LHCN-M2 (cell line): ENCODE measurements at places on chromosomes 11 and 22. TPM values are rescaled to one million over a fixed set of nuclear protein-coding genes. Genes with fewer than 3 reads are reported as not detected.

DNA sequence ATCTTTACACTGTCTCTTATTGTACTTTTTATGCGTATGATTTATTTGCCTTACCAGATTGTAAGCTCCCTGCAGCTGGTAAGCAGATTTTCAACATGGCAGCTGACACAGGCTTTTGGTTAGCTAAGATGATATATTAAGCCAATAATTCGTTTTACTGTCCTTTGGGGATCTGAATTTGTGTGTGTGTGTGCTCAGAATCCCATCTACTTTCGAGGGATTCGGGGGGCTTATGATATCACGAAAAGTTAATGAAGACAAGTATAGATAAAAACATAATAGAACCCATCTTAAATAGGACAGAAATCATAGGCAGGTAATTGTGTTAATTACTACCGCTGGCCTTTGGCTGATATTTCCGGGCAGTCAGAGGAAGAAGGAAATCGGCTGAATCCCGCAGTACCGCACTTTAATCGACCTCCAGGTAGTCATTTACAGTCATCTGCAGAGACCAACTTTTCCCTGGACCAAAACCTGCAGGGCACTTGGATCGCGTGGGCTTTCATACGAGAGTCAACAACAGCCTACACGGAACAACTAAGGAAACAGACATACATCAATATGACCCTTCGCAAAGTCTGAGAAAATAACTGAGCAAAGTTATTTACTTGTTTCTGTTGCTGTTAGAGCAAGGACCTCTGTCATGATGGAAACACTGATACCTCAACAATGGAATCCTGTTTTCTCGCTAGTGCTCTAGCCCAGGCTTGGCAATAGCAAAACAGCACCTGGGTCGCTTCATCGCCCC lies 802 bp downstream of the KBTBD3 start:
- DNase-seq: peak; percentile 1

DNA sequence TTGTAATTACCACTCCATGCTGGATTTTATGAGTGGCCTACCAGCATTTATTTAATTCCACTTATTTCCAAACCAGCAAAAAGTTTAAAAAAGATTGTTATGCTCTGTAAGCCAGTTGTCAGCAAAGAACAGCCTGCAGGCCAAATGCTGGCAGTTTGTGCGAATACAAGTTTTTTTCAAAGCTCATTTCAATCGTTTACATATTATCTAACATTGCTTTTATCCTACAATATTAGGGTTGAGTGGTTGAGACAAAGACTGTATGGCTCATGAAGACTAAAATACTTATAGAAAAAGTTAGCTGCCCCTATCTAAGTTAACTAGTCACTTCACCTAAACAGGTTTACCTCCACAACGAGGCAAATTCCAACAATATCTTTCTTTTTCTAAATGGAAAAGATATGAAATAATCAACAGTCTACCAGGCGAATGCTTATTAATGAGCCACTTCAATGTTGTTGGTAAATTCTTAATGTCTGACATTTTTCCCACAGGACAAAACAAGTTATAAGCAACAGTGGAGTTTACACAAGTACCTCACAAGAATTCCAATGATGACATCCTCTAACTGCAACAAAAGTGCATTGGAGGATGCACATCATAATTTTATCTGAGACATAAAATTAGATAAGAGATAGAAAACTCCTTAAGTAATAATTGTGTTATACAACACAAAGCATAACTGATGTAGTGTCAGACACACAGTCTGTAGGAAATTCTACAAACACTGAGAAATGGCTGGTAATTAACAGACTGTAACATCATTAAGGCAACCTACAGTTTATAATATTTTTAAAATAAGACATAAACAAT lies 35.8 kb upstream of the POU2AF2 start:
- no peak for DNase-seq

The DAGLA gene
- 3.8 and 4.0 TPM in 2 replicates for total RNA-seq

The RPUSD4 gene
- total RNA-seq: 22.4 and 33.3 TPM in 2 replicates
